ENCODE measurements at places on chromosomes 6 and 20. TPM values are rescaled to one million over a fixed set of nuclear protein-coding genes. Genes with fewer than 3 reads are reported as not detected.

Gene ECT2L
- 0.16 TPM for total RNA-seq

DNA sequence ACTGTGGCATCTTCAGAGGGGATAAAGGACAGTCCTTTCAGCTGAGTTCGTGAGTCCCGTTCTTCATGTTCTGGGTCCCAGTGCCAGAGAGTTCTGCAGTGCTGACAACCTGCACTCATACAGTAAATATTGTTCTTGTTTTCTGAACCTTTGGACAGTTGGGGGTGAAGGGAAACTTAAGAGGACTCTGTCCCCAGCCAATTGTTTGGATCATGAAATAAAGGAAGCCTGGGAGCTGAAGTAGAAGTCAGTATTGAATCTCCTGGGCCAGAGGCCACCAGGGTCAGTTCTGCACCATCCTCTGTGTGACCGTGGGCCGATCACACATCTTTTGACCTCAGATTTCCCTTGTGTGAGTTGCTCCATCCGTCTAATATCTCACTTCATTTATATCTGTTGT is 3.2 kb downstream of the SLC2A12 start:
- DNase-seq: no peak

DNA sequence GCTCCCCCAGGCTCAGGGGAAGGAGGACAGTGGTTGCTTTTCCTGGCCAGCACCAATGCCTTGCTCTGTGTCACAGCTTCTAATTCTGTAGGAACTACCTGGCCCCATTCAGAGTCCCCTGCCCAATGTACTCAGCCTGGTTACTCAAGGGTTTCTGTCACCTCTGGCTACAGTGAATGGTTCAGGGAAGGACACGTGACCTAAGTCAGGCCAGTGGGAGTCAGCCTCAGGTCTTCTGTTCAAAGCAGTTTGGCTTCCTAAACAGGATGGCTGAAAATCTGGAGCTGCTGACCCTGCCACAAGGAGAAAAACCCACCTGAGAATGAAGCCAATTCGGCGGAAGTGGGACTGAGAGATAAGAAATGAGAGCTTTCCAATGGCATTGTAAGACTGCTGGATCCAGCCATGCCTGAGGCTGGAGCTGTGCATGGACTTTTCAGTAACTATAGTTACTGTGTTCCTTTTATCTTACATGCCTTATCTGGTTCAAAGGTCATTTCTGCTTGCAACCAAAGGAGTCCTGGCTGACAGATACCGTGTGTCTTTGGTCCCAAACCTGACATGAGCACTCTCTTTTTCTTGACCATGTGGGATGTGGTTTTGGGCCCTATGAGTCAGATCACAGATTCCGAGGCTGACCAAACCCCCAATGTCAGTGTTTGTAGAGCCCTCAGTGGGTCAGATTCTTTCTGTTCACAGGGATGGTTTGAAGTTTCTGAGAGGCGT is 104.3 kb downstream of the SULF2 start:
- DNase-seq: no peak

- DNase-seq: no peak
Observed at GRCh38 chr20:38607351-38607750, 5.7 kb downstream of the ARHGAP40 start.

GRCh38 chr6:47579040-47579439 is 101.5 kb downstream of the CD2AP start:
- DNase-seq: no peak

DNA sequence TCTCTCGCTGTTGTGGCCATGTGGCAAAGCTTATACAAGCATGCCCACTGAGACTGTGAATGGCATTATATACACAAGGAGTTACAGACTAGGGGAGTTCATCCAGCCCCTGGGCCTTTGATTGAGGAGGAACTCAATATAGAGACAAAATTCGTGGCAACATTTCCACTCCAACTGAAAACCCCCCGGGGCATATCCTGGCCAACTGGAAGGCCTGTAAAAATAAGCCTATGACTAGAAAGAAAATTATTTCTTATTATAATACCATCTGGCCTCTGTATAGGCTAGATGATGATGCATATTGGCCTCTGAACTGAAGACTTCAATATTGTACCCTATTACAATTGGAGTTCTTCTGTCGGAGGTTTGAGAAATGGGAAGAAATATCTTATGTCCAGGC is 175.5 kb upstream of the GJE1 start:
- no peak for DNase-seq

Data from breast epithelium (tissue), 4 donors.